ENCODE measurements at places on chromosomes 2 and 18.

- no peak for DNase-seq
These were observed 999 bp downstream of the INSIG2 start for GRCh38 chr2:118089139-118089800.

DNA sequence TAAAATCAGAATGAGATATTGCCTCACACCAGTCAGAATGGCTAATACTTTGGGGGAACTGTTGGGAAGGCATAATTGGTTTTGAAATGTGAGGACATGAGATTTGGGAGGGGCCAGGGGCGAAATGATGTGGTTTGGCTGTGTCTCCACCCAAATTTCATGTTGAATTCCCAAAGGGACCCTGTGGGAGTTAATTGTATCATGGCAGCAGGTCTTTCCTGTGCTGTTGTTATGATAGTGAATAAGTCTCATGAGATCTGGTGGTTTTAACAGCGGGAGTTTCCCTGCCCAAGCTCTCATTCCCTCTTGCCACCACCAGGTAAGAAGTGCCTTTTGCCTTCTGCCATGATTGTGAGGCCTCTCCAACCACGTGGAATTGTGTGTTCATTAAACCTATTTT is 59.6 kb downstream of the CSRNP3 start:
- DNase-seq, result no peak

- no peak for DNase-seq
These were observed 561.4 kb upstream of the LINC00305 start for GRCh38 chr18:64710105-64710861.

DNA sequence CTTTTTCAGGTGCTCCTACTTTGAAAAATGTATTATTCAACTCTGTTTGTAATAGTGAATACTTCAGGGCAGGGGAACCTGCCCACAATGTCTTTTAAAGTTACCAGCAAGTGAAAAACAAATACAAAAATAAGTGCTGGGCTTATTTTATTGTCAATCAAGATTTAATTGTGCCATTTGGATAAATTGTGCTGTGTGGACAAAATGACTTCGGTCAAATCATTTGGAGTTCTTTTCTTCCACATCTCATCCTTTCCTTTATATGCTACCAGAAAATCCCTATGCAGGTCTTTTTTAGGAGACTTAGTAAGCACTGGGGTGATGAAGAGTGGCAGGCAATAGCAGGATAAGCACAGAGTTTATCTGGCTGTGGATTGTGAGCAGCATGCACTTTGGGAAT is 63.9 kb downstream of the NYAP2 start:
- no peak for DNase-seq

DNA sequence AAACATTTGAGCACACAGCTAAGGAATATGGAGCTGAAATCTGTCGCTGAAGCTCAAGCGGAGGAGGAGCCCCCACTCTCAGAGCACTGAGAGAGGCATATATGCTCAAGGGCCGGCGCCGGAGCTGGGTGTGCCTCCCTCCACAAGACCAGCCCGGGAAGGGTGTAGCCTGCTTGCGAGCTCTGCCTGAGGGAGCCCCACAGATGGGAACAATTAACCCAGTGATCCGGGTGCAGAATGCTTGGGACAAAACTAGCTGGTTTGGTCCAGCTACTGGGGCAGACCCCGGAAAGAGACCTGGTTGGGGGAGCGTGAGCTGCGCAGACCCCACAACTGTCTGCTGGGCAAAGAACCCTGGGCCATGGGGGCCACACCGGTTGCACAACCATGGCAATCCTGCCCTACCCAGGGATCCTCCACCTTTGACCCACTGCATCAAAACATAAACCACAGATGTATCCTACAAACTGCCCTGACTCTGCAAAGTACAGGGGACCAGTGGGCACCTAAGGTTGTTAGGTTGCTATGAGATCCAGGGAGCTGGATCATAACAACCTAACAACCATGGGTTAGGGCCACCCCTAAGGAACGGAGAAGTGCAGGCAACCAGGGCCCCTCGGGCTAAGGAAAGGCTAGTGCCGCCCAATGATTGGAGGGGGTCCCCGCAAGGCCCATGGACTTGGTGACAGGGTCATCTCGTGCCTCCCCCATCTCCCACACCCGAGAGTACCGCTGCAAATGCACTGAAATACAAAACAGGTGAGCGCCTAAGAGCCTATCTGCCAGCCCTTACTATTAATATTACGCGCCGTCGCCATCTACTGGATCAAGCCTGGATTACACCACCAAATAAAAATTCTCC is 53.4 kb upstream of the SCN1A start:
- DNase-seq, result peak; percentile 54
